ENCODE measurements at places on chromosomes 2 and 18.

DNA sequence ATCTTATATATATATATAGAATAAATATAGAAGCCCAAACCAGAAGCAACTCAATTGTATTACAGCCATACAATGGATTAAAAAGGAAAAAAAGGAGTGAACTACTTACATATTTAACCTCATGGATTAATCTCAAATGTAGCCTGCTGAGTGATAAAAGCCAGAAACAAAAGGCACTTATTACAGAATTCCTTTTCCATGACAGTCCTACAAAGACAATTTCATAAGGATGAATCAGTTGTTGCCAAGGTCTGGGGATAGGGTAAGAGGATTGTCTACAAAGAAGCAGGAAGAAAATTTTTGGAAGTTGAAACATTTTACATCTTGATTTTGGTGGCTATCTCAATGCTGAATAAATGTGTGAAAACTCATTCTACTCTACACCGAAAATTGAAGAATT, 103.9 kb upstream of the DCC start:
- DNase-seq, result no peak

- no peak for DNase-seq
Measured at GRCh38 chr2:62738981-62739936, 33.7 kb downstream of the EHBP1 start.

DNA sequence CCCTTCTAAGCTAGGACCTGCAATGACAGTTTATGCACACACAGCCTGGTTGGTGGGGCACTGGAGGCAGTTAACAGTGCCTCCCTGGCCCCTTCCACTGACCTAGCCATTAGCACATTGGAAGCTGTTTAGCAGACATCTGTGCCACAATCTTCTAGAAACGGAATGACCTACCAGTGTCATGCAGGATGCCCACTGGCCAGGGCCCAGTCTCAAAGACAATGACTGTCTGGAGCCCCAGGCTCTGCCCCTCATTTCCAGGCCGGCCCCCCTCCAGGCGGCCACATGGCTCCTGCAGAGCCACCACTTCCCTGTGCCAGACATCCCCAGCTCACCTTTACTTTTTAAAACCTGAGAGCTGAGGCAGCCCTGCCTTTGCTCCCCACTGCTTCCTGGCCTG, 123.5 kb upstream of the CAPN13 start:
- DNase-seq, result no peak

GRCh38 chr2:112138159-112139032, at the start of gene FBLN7:
Gene FBLN7 (plus strand): TSS chr2:112138385. CDS start chr2:112138656, 271 bp downstream.
- no peak for DNase-seq

- no peak for DNase-seq
Measured at GRCh38 chr2:111710613-111711012, 173.4 kb downstream of the ANAPC1 start.

DNA sequence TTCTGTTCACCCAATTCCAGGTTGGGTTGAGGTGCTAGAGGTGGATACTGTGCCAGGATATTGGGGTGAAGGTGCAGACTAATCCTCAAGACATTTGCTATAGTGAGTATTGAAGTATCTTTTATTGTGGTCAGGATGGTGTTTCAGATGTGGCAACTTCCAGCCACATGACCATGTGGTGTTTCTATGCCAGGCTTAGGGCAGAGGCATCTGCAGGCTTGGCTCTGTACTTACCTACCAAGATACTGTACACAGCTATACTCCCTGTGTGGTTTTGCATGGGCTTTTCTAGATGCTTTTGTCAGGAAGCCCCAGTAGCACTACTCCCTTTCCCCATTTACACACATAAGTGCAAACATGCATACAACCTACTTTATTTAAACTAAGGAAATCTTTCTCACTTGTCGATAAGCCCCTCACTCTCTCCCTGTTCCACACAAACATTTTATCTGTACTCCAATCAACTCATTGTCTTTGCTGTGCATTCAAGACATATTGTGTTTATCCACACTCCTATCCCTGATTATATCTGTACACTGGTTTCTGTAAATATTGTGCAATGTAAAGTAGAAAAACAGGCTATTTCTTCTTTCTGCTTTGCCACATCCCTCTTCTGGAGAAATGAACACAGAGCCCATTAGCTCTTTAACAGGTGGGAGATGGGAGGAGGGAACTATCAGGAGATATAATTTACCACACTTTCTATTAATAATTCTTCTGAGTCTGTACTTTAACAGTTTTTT, 12.3 kb downstream of the ARL6IP6 start:
- DNase-seq, result no peak

- no peak for DNase-seq
Measured at GRCh38 chr2:42118754-42119569, 50.2 kb upstream of the EML4 start.

DNA sequence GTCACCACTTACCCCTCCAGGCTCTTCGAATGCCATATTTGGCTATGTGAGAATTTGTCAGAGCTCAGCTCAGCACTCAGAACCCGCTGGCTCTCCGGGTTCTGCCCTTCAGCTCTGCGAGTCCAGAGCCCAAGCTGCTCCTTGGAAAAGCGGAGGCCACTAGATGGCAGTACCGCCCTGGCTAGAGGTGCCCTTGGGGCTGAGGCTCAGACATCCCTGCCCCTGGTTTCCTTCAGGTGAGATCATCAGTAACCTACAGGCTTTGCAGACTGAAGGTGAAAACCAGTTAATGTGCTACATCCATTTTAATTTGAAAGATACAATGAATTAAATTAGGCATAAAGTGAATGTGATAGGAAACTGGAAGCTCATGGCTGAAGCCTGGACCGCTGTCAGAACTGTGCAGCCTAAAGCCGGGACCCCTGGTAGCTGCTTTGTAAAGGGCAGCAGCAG, 285.6 kb downstream of the AGAP1 start:
- peak; percentile 40 for DNase-seq

- DNase-seq, result no peak
Measured at GRCh38 chr18:40944576-40944975, 1010.5 kb upstream of the PIK3C3 start.

DNA sequence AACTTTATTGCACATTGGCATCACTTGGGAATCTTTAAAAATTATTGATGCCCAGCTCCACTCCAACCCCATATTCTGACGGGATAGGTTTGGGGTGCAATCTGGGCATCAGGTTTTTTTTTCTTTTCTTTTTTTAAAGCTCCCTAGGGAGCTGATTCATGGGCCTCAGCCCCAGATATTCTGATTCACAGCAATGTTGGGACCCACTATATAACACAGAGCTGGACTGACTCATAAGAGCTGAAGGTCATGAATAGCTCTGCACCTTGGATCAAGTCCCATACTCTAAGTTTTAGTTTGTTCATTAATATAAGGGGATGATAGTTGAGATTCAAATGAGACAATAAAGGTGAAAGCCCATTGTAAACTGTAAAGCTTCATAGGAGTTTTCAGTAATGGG, 191.1 kb upstream of the REV1 start:
- DNase-seq, result no peak

- no peak for DNase-seq
Measured at GRCh38 chr2:198596985-198597384, 792.6 kb downstream of the PLCL1 start.

- DNase-seq, result no peak
Measured at GRCh38 chr18:51425889-51426288, 228.4 kb upstream of the MEX3C start.

DNA sequence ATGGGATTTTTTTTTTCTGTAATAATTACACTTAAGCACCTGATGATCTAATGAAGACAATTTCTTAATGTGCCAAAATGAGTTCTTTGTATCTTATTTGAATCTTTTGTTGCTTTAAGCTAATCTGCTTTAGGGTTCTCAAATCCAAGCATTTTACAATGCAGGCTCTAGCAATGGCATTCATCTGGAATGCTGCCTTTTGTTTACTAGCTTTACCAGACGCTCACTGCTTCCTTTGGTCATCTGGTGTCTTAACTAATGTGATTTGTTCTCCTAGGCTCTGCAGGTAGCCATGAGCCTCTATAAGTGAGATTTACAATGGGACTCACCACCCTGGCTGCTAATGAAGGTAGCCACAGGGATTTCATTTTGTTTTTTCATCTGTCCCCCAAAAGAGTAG, 100.3 kb downstream of the GREB1L start:
- no peak for DNase-seq

- no peak for DNase-seq
Measured at GRCh38 chr18:28149810-28150420, 27.0 kb downstream of the CDH2 start.

DNA sequence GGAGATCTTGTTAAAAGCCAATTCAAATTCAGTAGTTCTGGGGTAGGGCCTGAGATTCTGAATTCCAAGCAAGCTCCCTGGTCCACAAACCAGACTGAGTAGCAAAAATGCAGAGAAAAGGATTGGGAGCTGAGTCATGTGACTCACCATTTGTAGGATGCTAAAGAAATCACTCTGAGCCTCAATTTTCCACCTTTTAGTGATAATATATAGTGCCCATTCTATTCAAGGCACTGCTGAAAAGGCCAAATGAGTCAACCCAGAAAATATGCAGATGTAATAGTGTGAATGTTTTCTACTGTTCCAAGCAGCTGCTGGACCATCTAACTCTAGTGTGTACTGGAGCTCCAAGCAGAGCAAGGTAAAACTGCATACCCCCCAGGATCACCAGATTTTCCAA, 47.2 kb downstream of the SLC14A2 start:
- no peak for DNase-seq

- DNase-seq, result peak; percentile 1
Measured at GRCh38 chr2:13666582-13667414, 950.1 kb downstream of the TRIB2 start.

DNA sequence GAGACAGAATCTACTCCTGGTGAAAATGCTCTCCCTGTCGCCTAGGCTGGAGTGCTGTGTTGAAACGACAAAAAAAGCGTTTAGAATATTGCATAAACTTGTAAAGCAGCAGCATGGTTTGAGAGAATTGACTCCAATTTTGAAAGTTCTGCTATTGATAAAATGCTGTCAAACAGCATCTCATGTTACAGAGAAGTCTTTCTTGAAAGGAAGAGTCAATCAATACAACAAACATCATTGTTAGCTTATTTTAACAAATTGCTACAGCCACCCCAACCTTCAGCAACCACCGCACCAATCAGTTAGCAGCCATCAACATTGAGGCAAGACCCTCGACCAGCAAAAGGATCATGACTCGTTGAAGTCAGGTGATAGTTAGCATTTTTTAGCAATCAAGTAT, 6.9 kb downstream of the C2orf76 start:
- DNase-seq, result no peak

- no peak for DNase-seq
Measured at GRCh38 chr2:75558786-75559679, 1.7 kb downstream of the EVA1A start.

GRCh38 chr2:9536504-9536903, 19.1 kb downstream of the ADAM17 start:
- DNase-seq, result no peak

DNA sequence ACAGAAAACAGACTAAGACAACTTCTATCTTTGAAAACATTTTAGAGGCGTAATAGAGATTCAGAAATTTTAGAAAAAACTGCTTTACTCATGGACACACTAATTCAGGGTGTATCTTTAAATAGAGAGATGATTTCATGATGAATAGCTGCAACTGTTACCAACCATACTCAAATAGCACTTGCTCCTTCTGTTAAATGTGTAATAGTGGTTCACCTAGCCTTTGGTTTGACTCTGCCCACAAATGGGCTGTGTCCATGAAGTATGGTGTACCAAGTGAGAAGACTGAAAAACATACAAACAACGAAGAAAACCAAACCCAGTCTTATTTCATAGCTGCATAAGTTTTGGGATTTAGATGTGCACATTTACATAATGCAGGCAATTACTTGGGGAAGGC, 610.6 kb downstream of the PLCL1 start:
- no peak for DNase-seq

- DNase-seq, result no peak
Measured at GRCh38 chr2:84641021-84641420, 124.7 kb downstream of the DNAH6 start.

DNA sequence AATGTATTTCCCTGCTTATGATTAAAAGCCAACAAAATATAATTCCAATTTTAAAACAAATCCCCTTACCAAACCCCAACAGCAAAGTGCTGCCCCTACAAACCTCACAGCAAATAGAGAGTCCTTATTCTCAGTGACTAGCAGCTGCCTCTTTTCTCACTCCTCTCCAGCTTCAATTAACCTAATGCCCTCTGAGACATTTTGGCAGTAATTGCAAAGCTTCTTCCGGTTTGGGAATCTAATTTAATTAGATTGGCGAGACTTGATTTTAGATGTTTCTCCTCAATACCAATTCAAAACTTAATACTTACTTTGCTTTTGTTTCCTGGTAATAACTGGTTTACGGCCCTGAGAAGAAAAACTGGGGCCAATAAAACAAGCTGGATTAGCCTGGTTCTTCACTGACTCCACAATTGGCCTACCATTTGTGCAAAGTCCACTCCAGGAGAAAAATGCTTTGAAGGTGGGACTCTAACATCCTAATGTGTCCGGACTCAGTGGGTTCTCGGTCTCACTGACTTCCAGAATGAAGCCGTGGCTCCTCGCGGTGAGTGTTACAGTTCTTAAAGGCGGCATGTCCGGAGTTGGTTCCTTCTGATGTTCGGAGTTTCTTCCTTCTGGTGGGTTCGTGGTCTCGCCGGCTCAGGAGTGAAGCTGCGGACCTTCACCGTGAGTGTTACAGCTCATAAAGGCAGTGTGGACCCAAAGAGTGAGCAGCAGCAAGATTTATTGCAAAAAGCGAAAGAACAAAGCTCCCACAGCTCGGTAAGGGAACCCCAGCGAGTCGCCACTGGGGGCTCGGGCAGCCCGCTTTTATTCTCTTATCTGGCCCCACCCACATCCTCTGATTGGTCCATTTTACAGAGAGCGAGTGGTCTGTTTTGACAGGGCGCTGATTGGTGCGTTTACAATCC, 52.8 kb downstream of the SLC35F5 start:
- DNase-seq, result no peak

DNA sequence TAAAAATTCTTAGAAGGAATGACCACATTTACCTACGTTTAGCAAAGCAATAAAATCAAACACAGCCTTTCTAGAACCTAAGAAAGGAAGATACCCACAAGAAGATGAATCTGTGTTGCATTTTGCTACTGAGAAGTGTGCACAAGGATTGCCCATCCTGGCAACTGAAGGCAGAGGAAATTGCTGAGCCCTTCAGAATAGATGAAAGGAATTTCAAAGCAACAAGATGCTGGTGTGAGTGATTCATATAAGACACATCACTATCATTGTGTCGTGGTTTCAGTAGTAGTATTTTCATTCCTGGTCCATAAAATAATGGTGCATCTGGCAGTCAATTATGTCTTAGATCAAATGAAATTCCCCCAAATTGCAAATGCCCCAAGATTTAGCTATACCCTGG, 48.4 kb upstream of the ANKRD44 start:
- no peak for DNase-seq

GRCh38 chr2:178280244-178280852, 86.0 kb downstream of the OSBPL6 start:
- DNase-seq, result peak; percentile 8

- no peak for DNase-seq
Measured at GRCh38 chr2:4219571-4219970, 516.2 kb downstream of the DCDC2C start.

- DNase-seq, result no peak
Measured at GRCh38 chr2:72271766-72272641, 124.3 kb upstream of the CYP26B1 start.

GRCh38 chr18:37156330-37156942, 327.5 kb downstream of the KIAA1328 start:
- no peak for DNase-seq

GRCh38 chr2:127660291-127660578, 14.3 kb downstream of the GPR17 start:
- no peak for DNase-seq

Measured in GM19239 (cell line).